ENCODE measurements at places on chromosomes 2 and 18.
A peak's percentile ranks its signal among the peaks of the same experiment; 100 is the strongest.

- no peak for DNase-seq
Measured at GRCh38 chr2:195202163-195202845, 454.7 kb upstream of the SLC39A10 start.

DNA sequence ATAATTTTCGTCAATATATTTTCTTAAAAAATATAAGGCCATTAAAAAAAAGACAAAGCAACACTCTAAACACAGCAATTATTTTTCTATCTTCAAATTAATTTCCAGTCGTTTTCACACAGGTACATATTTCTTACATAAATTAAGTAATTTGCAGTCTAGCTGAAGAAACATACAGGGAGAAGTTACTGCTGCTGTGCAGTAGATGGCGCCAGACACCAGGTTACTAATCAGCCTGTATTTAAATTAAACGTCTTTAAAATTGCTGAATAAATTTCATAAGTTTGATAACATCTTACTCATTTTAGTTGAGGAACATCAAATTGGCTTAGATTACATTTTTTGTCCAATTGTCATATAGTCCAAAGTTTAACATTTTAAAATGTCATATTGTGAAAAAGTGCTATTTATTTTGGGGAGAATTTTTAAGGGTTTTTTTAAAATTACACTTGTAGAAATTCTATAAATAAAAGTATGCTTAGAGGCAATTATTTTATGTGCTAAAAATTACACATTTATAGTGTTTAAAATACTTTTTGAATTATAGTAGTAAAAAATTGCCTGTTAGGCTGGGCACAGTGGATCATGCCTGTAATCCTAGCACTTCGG is 88.4 kb downstream of the PMAIP1 start:
- peak; percentile 55 for DNase-seq

- peak; percentile 80 for DNase-seq
Measured at GRCh38 chr2:96174251-96175144, 29.3 kb upstream of the DUSP2 start.

DNA sequence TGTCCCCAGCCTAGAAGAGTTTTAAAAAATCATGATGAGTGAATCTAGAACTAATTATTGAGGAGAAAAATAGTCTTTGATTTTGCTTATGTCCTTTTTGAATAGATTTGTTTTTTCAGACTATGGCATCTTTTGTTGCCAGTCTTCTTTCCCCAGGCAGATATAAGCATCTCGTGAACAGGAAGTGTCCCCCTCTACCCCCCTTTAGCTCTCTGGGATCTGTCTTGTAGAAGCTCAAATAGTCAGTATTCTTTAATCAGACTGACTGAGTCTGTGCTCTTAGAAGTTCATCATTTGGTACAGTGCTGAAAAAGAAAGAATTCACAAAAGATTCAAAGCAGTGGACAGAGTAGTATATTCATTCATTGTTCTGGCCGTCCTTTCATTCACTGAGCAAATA is 10.4 kb downstream of the PRKCE start:
- DNase-seq: no peak

DNA sequence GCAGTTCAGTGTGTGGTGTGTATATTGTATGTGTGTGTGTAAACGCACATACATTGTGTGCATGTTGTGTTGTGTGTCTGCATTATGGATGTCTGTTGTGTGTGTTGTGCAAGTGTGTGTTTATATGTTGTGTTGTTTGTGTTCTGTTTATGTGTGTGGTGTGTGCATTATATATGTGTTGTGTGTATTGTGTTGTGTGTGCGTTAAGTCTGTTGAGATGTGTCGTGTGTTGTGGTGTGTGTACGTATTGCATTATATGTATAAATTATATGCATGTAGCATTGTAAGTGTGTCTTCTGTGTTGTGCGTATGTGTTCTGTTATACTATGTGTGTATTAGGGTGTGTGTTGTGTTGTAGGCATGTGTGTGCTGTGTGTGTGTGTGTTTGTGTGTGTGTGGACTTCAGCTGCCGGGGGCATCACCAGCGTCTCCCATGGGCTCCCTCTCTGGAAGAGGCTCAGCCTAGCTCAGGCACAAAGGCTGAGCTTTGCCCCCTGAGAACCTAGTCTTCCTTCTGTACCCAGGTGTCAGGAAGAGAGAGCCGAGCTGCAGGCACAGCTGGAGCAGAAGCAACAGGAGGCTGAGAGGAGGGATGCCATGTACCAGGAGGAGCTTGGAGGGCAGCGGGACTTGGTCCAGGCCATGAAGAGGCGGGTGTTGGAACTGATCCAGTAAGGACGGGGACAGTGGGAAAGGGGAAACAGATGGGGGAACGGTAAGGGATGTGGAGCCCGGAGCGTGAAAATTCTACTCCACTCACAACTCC is 13.7 kb downstream of the RUFY4 start:
- no peak for DNase-seq

DNA sequence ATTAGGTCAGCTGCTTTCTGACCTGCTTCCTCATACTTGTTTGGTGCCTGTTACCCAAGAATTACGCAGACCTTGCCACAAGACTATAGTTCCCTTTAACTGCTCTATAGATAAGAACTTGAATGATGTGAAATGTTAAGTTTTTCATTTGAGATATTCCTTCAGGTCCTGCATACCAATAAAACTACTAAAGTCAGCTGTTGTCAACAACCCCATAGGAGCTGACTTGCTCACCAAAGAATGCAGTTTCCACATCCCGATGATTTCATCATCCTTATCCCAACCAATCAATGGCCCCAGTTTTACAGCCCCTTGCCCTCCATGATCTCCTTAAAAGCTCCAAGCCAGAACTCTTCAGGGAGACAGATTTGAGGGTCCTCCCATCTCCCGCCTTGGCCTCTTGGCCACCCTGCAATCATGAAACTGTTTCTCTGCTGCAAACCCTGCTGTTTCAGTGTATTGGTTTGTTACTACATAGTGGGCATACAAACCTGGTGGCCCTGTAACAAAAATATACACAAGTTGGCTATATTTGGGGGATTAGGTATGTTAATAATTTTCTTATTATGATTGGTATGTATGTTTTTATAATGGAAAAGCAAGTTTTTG is 396.3 kb upstream of the CHST9 start:
- no peak for DNase-seq

GRCh38 chr18:75208836-75209128 is 157 bp downstream of the PTGR3 start:
- no peak for DNase-seq

GRCh38 chr2:174763780-174764179 is 492 bp downstream of the CHRNA1 start:
- no peak for DNase-seq

GRCh38 chr2:205734436-205735037 is 52.2 kb downstream of the NRP2 start:
- DNase-seq: no peak

DNA sequence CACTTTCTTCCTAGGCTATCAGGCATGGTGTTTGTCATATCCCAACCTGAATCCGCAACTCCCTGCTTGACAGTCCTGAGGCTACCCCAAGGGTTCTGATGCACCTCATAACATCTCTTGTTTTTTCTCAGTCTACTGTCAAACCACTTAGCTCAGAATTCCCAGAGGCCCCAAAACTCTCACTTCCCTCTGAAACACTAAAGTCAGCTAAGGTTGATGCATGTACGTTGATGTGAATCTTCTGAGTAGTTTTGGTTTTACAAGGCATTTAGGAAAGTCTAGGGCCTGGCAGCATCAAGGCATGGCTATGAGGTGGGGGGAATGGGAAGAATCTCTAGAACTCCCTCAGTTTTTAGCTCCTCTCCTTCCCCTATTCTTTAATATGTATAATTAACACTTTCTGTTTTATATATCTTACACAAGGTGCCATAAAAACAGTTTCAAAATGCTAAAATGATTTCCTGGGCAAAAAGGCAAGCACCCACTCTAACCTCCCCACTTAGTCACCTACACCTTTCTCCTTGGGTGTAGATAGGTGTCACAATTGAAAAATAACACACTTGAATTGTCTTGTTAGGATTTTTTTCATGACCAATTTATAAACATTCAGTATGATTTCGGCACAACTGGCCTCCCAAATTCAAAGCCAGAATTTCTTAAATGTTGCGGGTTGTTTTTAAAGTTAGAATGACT is 71.4 kb upstream of the TANK start:
- DNase-seq: no peak

- DNase-seq: no peak
Measured at GRCh38 chr2:85871494-85872164, 17.2 kb downstream of the ST3GAL5 start.

- DNase-seq: no peak
Measured at GRCh38 chr2:232925153-232925820, 55.2 kb downstream of the SNORC start.

DNA sequence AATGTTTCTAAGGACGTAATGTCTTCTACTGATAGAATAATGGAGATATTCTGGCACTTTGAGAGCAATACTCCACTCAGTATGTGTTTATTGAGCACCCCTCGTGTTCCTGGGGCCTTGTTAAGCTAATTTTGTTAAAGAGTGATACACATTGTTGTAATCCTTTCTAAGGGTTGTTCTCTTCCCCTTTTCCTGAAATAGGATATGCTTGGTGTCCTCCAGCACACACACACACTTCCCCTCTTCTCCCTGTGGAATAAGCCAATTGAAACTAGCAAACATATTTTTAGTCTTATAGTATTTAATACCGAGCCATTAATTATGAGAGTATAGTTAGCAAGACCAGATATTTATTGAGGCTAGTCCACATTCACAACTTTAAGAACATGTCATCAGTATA is 114.1 kb downstream of the CRIM1 start:
- no peak for DNase-seq

DNA sequence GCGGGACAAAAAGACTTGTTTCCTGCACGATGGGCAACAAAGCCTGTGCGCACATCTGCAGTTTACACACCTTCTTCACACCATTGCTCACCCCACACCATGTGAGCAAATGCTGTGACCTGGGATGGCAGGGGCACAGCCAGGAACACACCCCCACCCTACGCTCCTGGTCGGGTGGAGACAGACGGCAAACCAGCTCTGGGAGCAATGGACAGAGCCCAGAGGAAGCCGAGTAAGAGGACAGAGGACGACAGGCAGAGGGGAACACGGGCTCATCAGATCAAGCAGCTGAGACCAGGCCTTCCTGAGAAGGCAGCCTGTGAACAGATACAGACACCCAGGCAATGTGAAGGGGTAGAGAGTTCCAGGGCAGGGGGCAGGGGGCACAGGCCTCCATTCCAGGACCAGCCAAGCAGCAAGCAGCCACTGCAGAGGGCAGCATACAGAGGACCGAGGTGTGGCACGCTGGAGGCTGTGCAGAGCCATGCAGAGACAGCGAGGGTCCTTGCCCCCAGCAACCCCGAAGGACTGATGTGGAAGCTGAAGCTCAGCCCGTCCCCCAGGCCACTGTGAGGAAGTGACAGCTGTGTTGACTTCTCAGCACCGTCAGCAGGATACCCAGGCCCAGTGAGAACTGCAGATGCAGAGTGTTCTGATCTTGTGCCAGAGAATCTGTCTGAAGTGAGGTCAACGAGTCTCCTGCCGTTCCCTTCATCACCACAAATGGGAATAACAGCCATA is 46.2 kb downstream of the PARD6G start:
- DNase-seq: no peak
